Daoy (cell line): ENCODE measurements at places on chromosomes 1 and 21. TPM values are rescaled to one million over a fixed set of nuclear protein-coding genes. Genes with fewer than 3 reads are reported as not detected.

Gene ZNF436
- 9.4 and 12.9 TPM in 2 replicates for total RNA-seq

Gene ADGRL4
- 0.11 and 0.33 TPM in 2 replicates for total RNA-seq

Gene LAMC2
- total RNA-seq: 1.4 and 1.6 TPM in 2 replicates

Gene CELA3B
- total RNA-seq: not detected in 2 replicates

Gene SLC6A9
- total RNA-seq: 0.74 and 6.3 TPM in 2 replicates

Gene ARHGEF16
- 4.7 and 10.9 TPM in 2 replicates for total RNA-seq

Gene KRTAP11-1
- not detected in 2 replicates for total RNA-seq

Gene VWA5B1
- total RNA-seq: not detected in 2 replicates

Gene DENND2C
- 2.0 and 3.2 TPM in 2 replicates for total RNA-seq

Gene KCNE1
- total RNA-seq: 0.06 TPM in 1 of 2 replicates, not detected in the other

Gene FCER1G
- total RNA-seq: 1.5 TPM in 1 of 2 replicates, not detected in the other

Gene CHI3L2
- total RNA-seq: 0.29 TPM in 1 of 2 replicates, not detected in the other

Gene INTS7
- total RNA-seq: 26.8 and 70.7 TPM in 2 replicates

Gene EPHA2
- 50.8 and 67.7 TPM in 2 replicates for total RNA-seq

Gene CFHR5
- not detected in 2 replicates for total RNA-seq

Gene AMIGO1
- 3.2 and 3.7 TPM in 2 replicates for total RNA-seq

Gene TINAGL1
- total RNA-seq: 29.9 and 39.1 TPM in 2 replicates

Gene IFFO2
- total RNA-seq: 33.0 and 34.1 TPM in 2 replicates

Gene LYPLAL1
- total RNA-seq: 16.2 and 36.1 TPM in 2 replicates

Gene PFKL
- total RNA-seq: 91.8 and 92.9 TPM in 2 replicates

Gene ITPKB
- 2.3 and 5.4 TPM in 2 replicates for total RNA-seq

Gene KRTAP19-3
- total RNA-seq: not detected in 2 replicates

Gene SLC30A1
- total RNA-seq: 11.3 and 18.2 TPM in 2 replicates

Gene TNNI3K
- 0.36 TPM in 1 of 2 replicates, not detected in the other for total RNA-seq

Gene GPR37L1
- total RNA-seq: under 0.01 and 0.06 TPM in 2 replicates

Gene MATN1
- total RNA-seq: 0.06 TPM in 1 of 2 replicates, not detected in the other

Gene LIPI
- not detected in 2 replicates for total RNA-seq

Gene TRABD2B
- not detected in 2 replicates for total RNA-seq

Gene GJA9
- total RNA-seq: not detected in 2 replicates
